ENCODE measurements at places on chromosomes 16 and 17. TPM values are rescaled to one million over a fixed set of nuclear protein-coding genes. Genes with fewer than 3 reads are reported as not detected.

The MYOCD gene
- polyA plus RNA-seq: 0.30 TPM

The KDM8 gene
- polyA plus RNA-seq: 12.8 TPM

The MFSD11 gene
- 17.7 TPM for polyA plus RNA-seq

The PIP4K2B gene
- polyA plus RNA-seq: 24.8 TPM

The WFDC1 gene
- polyA plus RNA-seq: 0.52 TPM

The B9D1 gene
- polyA plus RNA-seq: 74.8 TPM

The CCL7 gene
- polyA plus RNA-seq: not detected

The MT3 gene
- 0.17 TPM for polyA plus RNA-seq

The ARHGAP27 gene
- polyA plus RNA-seq: 11.6 TPM

The CX3CL1 gene
- polyA plus RNA-seq: 3.0 TPM

The KCNJ2 gene
- polyA plus RNA-seq: 0.23 TPM

The SLC13A2 gene
- polyA plus RNA-seq: not detected

The SLC5A11 gene
- 0.59 TPM for polyA plus RNA-seq

The FBXW10 gene
- polyA plus RNA-seq: not detected

The RRAD gene
- 0.08 TPM for polyA plus RNA-seq

The RNU2-1 gene
- not detected for polyA plus RNA-seq

The ABCA5 gene
- polyA plus RNA-seq: 1.3 TPM

The PRKCB gene
- 16.7 TPM for polyA plus RNA-seq

The OR3A2 gene
- polyA plus RNA-seq: not detected

The CBX4 gene
- polyA plus RNA-seq: 3.6 TPM

The CBLN1 gene
- polyA plus RNA-seq: 0.97 TPM

The RCVRN gene
- not detected for polyA plus RNA-seq

The SPATA32 gene
- 0.11 TPM for polyA plus RNA-seq

The TBC1D3 gene
- polyA plus RNA-seq: not detected

The SLC38A8 gene
- not detected for polyA plus RNA-seq

The EFCAB13 gene
- 0.47 TPM for polyA plus RNA-seq

The SNX20 gene
- polyA plus RNA-seq: not detected

The ADGRG3 gene
- 0.98 TPM for polyA plus RNA-seq

The C17orf107 gene
- polyA plus RNA-seq: 0.67 TPM
